ENCODE measurements at places on chromosomes 7 and 10.

GRCh38 chr10:14325325-14325955, 5.3 kb downstream of the FRMD4A start:
- peak; percentile 40 for DNase-seq

- DNase-seq: no peak
Observed at GRCh38 chr10:103517234-103518085, 24.0 kb downstream of the NEURL1 start.

- peak; percentile 77 for DNase-seq
Observed at GRCh38 chr10:112375721-112376395, 1.9 kb downstream of the ACSL5 start.

GRCh38 chr10:103659674-103660363, 166.3 kb downstream of the NEURL1 start:
- DNase-seq: peak; percentile 75

- no peak for DNase-seq
Observed at GRCh38 chr7:8129318-8129659, 132.7 kb downstream of the ICA1 start.

DNA sequence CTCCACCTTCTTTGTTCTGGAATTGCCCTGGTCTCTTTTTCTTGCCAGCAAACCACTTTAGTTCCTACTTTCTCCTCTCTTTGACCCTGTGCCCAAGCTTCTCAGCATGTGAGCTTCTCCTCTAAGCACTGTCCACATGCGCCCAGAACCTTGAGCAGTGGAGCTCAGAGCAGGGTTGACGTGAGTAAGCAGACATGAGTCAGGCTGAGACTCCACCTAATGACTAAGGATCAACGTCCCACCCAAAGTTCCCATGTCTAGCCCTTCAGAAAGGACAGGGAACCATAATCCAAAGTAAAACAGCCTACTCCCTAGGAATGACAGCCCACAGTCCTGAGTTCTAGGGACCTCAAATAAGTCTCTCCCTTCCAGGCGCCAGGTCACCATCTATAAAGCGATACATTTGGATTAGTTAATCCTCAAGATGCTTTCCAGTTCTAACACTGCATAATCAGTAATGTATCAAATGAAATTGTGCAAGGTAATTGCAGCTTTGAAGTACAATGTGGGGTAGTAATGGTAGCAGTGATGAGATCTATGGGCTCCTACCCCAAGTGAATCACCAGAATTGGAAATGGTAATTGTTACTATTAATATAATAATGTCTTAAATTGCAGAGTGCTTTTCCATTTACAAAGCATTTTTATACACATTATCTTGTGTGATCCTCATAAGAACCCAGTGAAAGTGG, 44.5 kb downstream of the KCNMA1 start:
- no peak for DNase-seq

GRCh38 chr10:7444551-7445121, 33.8 kb upstream of the SFMBT2 start:
- no peak for DNase-seq

DNA sequence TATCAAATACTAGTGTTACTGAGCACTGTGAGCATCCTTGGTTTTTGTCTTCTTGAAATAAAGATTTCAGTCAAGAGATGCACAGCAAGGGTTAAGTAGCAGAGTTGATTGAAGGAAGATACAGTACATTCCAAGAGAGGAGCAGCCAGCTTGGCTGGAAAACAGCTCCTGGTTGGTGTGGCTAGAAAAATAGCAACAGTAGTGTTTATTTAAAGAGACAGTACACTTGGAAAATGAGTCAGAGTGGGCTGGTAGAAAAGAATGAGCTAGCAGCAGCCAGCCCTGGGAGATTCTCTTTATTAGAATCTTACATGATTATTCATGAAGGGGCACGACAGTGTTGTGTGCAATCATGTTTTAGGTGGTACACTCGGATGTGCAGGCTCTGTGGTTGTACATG, 1016.4 kb upstream of the SORCS1 start:
- DNase-seq: no peak

GRCh38 chr10:29828440-29828894, 193.7 kb upstream of the SVIL start:
- no peak for DNase-seq

- DNase-seq: no peak
Observed at GRCh38 chr7:24899905-24900304, 80.1 kb downstream of the OSBPL3 start.

GRCh38 chr10:88647061-88647615, 17.1 kb upstream of the LIPF start:
- DNase-seq: no peak

DNA sequence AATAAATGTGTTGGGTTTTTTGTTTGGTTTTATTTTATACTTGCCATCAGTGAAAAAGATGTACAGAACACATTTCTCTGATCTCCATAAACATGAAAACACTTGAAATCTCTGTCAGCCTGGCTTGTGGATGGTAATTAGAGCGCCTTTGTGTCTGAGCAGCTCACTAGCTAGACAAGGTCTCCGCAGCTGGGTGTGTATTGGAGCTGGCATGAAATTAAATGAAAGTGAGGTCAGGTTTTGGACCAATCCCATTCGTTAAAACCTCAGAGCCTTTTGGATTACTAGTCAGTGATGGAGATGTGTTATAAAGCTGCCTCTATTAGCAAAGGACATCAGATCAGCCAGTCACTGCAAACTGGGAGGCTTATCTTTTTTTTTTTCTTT, 2.7 kb downstream of the FRAT1 start:
- no peak for DNase-seq

GRCh38 chr10:13003759-13004158, 2.2 kb upstream of the CCDC3 start:
- no peak for DNase-seq

- DNase-seq: no peak
Observed at GRCh38 chr10:121690152-121690848, 92.1 kb upstream of the FGFR2 start.

DNA sequence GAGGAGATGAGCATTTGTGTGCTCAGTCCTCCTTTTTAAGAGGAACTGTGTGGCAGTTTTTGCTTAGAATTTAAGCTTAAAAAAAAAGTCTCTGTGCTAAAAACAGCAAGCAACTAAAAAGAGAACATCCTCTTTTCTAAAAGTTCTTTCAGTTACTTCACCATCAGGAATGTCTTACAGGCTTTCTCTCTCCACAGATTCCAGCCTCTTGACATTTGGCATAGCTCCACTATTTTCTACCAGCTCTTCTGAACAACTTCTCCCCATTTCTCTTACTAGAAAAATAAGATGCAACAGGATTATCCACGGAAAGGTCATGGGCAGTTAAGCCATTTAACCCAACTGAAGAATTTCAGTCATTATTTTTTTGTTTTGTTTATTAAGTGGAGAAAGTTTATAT, 13.2 kb downstream of the PCLO start:
- no peak for DNase-seq

- DNase-seq: no peak
Observed at GRCh38 chr10:96918214-96919002, 86.3 kb downstream of the LCOR start.
